ENCODE measurements at places on chromosomes 7 and 10. TPM values are rescaled to one million over a fixed set of nuclear protein-coding genes. Genes with fewer than 3 reads are reported as not detected.
A peak's percentile ranks its signal among the peaks of the same experiment; 100 is the strongest.

DNA sequence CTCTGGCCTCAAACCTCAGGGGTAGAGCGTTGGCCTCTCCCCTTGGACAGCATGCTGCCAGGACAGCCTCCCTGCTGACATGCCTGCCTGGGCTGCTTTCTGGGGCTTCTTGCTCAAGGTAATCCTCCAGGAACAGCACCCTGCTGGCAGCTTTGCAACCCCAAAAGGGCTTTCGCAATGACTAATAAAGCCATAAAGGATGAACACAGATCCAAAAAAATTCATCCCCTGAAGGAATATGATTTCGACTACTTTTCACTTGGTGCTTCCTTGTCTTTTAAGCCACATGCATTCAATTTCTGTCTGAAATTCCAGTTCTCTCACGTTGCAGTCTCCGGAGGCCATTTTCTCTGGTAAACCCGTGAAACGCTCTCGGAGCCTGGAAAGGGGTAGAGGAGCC lies 15.1 kb upstream of the SH3PXD2A start:
- no peak overlapping the region for H3K27ac ChIP-seq
- H3K4me1 ChIP-seq = no peaks in the 10 kb centered on the region
- no peak for DNase-seq
- H3K4me3 ChIP-seq = no peak overlapping the region
- H3K27me3 ChIP-seq = no peaks in the 10 kb centered on the region

GRCh38 chr7:2521341-2521745 lies 1.8 kb downstream of the LFNG start:
- peaks cover 30% of the 10 kb centered on the region for H3K4me1 ChIP-seq
- no peaks in the 10 kb centered on the region for H3K36me3 ChIP-seq
- peak overlapping the region; percentile 82 for H3K27ac ChIP-seq
- DNase-seq = no peak

Gene CLRN3
- total RNA-seq = 76.8 TPM

- no peak overlapping the region for H3K4me3 ChIP-seq
- no peak overlapping the region for H3K27ac ChIP-seq
- no peaks in the 10 kb centered on the region for H3K36me3 ChIP-seq
- DNase-seq = no peak
These were observed 117.2 kb downstream of the CDH23 start for GRCh38 chr10:71513936-71514335.

DNA sequence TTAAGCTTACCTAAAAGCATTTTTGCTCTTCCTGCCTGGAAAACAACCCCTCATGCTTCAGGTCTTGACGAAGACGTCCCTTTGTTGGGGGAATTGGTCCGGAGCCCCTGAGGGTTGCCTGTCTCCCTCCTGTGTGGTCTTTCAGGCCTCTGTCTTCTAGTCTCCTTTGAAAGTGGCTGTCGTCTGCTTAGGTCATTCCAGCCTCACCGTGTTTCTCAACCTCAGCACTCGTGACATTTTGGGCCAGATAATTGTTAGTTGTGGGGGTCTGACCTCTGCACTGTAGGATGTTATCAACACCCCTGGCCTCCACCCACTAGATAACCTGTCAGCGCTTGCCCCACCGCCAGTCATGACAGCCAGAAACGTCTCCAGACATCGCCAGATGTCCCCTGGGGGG lies 219.1 kb downstream of the TCF7L2 start:
- H3K4me3 ChIP-seq = no peak overlapping the region
- no peaks in the 10 kb centered on the region for H3K27me3 ChIP-seq
- DNase-seq = no peak
- no peaks in the 10 kb centered on the region for H3K36me3 ChIP-seq
- no peaks in the 10 kb centered on the region for H3K4me1 ChIP-seq
- H3K27ac ChIP-seq = no peak overlapping the region

- no peaks in the 10 kb centered on the region for H3K27me3 ChIP-seq
- DNase-seq = no peak
- no peak overlapping the region for H3K4me3 ChIP-seq
- H3K36me3 ChIP-seq = no peaks in the 10 kb centered on the region
These were observed 497.7 kb downstream of the KIF20B start for GRCh38 chr10:90199093-90199492.

Gene EIF4H
- total RNA-seq = 302 TPM

DNA sequence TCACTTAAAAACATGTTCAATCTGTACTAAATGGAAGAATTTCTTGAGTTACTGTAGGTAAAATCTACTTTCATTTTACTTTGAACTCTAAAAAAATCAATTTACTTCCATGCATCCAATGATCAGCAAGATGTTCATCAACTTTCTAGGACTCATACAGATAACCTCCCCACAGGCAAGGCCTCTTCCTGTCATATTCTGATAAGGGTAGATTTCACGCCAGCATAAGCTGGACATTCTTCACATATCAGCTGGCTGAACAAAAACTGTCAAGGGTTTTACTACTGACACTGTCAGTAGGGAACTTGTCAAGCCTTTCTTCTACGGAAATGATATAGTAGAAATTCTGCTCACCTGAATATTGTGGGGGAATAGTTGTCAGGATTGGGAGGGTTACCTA lies 244.9 kb downstream of the THSD7A start:
- no peaks in the 10 kb centered on the region for H3K36me3 ChIP-seq
- H3K4me1 ChIP-seq = no peaks in the 10 kb centered on the region
- no peak overlapping the region for H3K27ac ChIP-seq

DNA sequence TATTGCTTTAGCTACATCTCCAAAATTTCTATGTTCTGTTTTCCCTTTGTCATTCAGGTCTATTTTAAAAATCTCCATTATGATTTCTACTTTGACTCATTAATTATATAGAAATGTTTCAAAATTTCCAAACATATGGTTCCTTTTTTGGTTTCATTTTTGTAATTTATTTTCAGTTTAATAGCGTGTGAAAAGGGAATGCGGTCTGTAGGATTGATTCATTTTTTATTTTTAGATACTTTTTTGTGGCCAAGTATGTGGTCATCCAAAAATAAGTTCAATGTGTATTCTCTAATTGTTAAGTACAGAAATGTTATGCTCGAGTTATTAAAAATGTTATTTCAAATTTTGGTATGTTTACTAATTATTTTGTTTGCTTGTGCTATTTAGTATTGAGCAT lies 72.5 kb upstream of the ANKRD1 start:
- no peak for DNase-seq
- H3K36me3 ChIP-seq = no peaks in the 10 kb centered on the region
- H3K27me3 ChIP-seq = no peaks in the 10 kb centered on the region
- no peak overlapping the region for H3K4me3 ChIP-seq
- no peak overlapping the region for H3K27ac ChIP-seq
- no peaks in the 10 kb centered on the region for H3K4me1 ChIP-seq

- no peaks in the 10 kb centered on the region for H3K27me3 ChIP-seq
- H3K27ac ChIP-seq = no peak overlapping the region
- H3K4me1 ChIP-seq = no peaks in the 10 kb centered on the region
- DNase-seq = no peak
- H3K36me3 ChIP-seq = no peaks in the 10 kb centered on the region
These were observed 37.3 kb downstream of the PTPRN2 start for GRCh38 chr7:158550394-158550700.

Gene TEX36
- total RNA-seq = not detected

DNA sequence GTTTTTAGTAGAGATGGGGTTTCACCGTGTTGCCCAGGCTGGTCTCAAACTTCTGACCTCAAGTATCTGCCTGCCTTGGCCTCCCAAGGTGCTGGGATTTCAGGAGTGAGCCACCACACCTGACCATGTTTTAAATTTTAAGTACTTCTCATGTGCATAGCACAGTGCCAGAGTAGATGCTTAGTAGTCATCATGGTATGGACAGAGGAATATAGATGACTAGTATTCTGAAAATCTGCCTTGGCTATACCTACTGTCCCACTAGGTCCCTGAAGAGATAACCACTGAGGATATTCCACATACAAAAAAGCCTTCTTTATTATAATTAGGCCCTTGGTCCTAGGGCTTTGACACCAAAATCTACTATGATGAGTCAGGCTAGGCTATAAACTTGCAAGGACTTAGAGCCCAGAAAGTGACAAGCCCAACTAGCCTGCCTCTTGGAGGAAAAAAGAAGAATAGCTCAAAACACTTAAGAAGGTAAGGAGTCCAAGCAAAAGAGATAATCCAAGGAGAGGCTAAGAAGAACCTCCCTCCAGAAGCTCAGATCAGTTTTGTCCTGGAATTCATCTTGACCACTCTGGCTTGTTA lies 34.0 kb downstream of the LUC7L2 start:
- H3K27me3 ChIP-seq = no peaks in the 10 kb centered on the region
- no peak overlapping the region for H3K4me3 ChIP-seq
- H3K27ac ChIP-seq = no peak overlapping the region
- no peak for DNase-seq

DNA sequence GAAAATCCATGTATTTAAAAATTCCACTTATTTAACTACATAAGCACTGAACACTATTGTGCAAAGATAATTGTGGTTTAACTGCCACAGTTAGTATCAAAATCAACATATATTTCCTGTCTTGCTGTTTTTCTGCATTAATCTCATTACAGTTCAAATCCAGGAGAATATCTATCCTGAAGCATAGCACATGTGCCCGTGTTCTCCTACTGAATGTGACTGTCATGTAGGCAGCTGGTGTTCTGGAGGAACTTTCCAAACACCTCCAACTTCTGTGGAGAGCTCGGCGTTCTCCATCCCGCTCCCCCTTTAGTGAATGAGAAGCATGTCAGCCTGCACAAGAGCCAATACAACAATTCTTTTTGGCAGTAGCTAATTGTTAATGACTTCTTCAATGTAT lies 76.4 kb upstream of the IKZF1 start:
- no peak overlapping the region for H3K4me3 ChIP-seq
- DNase-seq = no peak
- H3K36me3 ChIP-seq = no peaks in the 10 kb centered on the region
- no peaks in the 10 kb centered on the region for H3K4me1 ChIP-seq

DNA sequence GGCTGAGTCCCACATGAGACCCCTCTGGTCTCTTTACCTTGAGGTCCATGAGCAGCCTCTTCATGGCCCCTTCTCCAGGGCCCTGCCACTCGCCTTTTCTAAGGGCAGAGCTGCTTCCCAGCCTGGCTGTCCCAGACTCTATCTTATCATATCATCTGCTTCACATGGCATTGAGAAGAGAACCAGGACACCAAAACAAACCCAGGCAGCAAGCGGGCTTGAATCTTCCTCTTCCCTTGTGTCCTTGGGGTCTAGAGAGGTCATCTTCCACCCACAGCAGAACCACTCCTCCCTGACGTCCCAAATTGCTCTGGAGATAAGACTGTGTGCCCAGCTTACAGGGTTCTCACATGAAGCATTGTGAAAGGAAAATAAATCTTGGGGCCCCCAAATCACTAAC lies 261.3 kb upstream of the AUTS2 start:
- H3K27me3 ChIP-seq = no peaks in the 10 kb centered on the region
- no peaks in the 10 kb centered on the region for H3K4me1 ChIP-seq
- H3K36me3 ChIP-seq = no peaks in the 10 kb centered on the region
- H3K4me3 ChIP-seq = no peak overlapping the region

Gene THSD7A
- 2.1 TPM for total RNA-seq

DNA sequence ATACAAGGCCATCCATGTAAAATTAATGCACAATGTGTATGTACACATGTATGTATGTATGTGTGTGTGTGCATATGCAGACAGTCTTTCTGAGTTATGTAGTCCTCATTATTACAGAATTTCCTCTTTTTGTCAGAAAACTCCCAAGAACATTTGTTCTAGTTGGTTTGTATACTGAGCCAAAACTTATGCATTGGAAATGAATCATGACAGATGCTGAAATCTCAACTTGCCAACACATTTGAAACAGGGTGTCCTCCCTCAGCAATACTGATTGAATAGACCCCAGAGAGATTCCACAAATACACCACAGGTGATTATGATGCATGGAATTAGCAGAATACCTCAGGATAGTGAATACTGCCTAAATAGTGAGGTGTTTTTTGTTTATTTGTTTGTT lies 472.9 kb upstream of the PCDH15 start:
- DNase-seq = no peak
- no peaks in the 10 kb centered on the region for H3K27me3 ChIP-seq
- H3K4me3 ChIP-seq = no peak overlapping the region
- no peaks in the 10 kb centered on the region for H3K36me3 ChIP-seq
- H3K27ac ChIP-seq = no peak overlapping the region

Gene CH25H
- total RNA-seq = 0.40 TPM

- H3K27me3 ChIP-seq = no peaks in the 10 kb centered on the region
- no peak overlapping the region for H3K27ac ChIP-seq
- no peaks in the 10 kb centered on the region for H3K36me3 ChIP-seq
- no peak for DNase-seq
- no peak overlapping the region for H3K4me3 ChIP-seq
These were observed 90.9 kb upstream of the ZNF804B start for GRCh38 chr7:88668591-88668990.

All from colonic mucosa (tissue), 4 donors.